ENCODE measurements at places on chromosomes 6 and 20.
A peak's percentile ranks its signal among the peaks of the same experiment; 100 is the strongest.

DNA sequence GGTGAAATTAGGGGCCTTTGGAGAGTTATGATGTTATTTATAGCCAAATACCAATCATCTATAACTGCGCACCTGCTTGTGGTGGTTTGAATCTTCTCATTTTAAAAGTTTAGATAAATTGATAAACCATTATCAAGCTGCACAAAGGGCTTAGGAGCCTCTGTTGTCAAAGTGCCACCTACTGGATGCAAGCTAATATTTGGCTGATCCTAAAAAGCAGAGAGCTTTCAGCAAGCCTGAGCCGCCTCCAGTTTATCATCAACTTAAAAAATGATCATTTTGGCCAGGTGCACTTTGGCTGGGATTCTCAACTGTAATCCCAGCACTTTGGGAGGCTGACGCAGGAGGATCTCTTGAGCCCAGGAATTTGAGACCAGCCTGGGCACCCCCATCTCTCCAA, 58.5 kb upstream of the ATXN1 start:
- no peaks in the 10 kb centered on the region for H3K36me3 ChIP-seq
- no peak overlapping the region for H3K27ac ChIP-seq
- no peak overlapping the region for H3K4me3 ChIP-seq
- no peaks in the 10 kb centered on the region for H3K4me1 ChIP-seq
- DNase-seq = no peak

DNA sequence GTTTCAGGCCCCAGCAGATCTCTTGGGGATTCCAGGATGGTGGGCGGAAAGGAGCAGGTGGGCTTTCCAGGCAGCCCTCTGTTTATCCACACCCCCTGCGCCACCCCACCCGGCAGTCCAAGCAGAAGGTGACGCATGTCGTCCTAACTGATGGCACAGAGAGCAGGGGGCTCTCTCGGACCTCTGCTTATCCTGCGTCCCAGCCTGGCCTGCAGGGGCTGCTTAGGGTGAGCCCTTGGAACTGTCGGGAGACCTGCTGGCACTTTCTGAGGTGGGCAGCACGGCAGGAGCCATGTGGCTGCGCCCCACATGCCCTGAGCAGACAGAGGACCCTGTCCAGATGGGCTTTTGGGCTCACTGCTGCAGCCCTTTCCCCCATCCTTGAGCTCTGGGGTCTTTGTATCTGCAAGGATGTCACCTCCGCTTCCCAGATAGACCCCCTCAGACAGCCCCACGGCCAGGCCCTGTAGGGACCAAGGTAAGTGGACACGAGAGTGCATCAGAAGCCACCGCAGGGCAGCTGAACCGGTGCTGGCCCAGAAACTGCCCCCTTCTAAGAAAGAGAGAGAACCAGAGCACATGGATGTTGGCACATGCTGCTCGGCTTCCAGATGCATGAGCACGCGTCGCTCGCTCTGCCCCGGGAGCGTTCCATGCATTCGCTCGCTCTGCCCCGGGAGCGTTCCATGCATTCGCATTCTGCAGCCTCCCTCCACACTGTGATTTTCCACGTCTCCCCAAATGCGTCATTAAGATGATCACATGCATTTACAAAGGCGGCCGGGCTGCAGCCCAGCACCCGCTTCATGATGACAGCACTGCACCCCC, 246.7 kb downstream of the TAF4 start:
- H3K36me3 ChIP-seq = no peaks in the 10 kb centered on the region
- DNase-seq = no peak
- H3K27me3 ChIP-seq = no peaks in the 10 kb centered on the region

- H3K27ac ChIP-seq = no peak overlapping the region
- H3K27me3 ChIP-seq = no peaks in the 10 kb centered on the region
- no peak overlapping the region for H3K4me3 ChIP-seq
- H3K36me3 ChIP-seq = peaks cover 21% of the 10 kb centered on the region
- DNase-seq = no peak
- H3K4me1 ChIP-seq = no peaks in the 10 kb centered on the region
These were observed 17.3 kb downstream of the ERGIC3 start for GRCh38 chr20:35559042-35559693.

DNA sequence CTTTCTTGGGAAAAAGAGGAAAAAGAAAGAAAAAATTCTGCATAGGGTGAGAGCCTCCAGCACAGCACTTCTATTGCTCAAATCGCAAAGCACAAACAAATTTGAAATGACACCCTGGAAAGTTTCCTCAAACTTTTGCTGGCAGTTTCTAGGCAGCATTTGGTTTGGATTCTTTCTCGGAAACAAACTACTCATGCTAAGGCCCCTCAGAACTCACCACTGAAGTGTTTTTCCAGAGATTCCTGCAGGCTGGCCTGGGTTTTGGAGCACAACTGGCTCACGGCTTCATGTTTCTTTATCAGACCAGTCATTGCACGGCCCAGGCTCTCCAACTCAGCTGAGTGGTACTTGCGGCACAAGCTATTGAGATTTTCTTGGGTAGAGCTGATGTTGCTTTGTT, 237.8 kb downstream of the SYNE1 start:
- peak overlapping the region; percentile 91 for H3K27ac ChIP-seq
- peak; percentile 27 for DNase-seq
- H3K4me1 ChIP-seq = peaks cover 50% of the 10 kb centered on the region
- no peaks in the 10 kb centered on the region for H3K27me3 ChIP-seq
- H3K4me3 ChIP-seq = peak overlapping the region; percentile 38

GRCh38 chr6:121823437-121823851, 388.0 kb downstream of the GJA1 start:
- no peak for DNase-seq
- peaks cover 8% of the 10 kb centered on the region for H3K4me1 ChIP-seq
- no peak overlapping the region for H3K4me3 ChIP-seq
- H3K27ac ChIP-seq = no peak overlapping the region
- H3K36me3 ChIP-seq = no peaks in the 10 kb centered on the region

DNA sequence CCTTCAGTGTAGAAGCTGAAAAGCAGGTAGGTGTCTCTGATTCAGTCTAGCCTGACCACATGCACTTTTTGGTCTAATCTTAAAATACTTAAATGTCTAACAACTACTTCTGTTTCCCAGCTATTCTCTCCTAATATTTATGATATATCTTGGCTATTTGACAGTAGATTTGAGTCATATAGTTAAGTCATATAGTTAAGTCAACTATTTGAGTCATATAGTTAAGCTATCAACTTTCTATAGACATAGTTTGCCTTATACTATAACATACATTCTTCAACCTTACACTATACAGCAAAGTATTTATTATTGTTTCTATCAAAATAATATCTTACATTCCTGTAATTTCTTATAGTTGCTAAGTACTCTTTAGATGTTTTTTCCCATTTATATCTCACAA, 110.9 kb downstream of the GMDS start:
- no peaks in the 10 kb centered on the region for H3K4me1 ChIP-seq
- no peaks in the 10 kb centered on the region for H3K27me3 ChIP-seq

GRCh38 chr6:111829998-111830397, 43.3 kb downstream of the FYN start:
- H3K36me3 ChIP-seq = no peaks in the 10 kb centered on the region
- DNase-seq = no peak
- no peak overlapping the region for H3K27ac ChIP-seq
- no peaks in the 10 kb centered on the region for H3K27me3 ChIP-seq
- H3K4me1 ChIP-seq = peaks cover 15% of the 10 kb centered on the region
- H3K4me3 ChIP-seq = no peak overlapping the region

DNA sequence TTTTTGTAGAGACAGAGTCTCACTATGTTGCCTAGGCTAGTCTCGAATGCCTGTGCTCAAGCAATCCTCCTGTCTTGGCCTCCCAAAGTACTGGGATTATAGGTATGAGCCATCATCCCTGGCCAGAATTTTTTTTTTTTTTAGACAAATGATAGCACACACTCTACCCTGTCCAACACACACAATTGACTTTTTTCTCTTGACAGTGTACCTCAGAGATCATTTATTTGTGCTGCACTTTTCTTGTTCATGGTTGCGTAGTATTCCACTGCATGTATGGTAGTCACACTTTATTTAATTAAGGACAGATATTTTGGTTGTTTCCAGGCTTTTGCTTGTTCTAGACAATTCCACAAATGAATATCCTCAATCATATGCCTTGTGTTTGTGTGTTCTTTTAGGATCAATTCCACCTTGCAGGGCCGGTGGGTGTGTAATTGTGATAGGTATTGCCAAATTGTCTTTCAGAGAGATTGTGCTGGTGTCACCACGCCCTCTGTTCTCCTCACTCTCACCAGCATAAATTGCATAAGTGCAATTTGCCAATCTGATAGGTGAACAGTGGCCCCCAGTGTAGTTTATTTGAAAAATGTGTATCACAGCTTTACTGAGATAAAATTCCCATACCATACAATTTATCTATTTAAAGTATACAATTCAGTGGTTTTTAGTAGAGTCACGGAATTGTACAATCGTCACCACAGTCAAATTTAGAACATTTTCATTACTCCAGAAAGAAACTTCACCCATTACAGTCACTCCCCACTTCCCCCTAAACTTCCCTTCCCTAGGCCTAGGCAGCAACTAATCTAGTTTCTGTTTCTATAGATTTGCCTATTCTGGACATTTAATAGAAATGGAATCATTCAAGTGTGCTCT, 20.1 kb downstream of the SRC start:
- no peaks in the 10 kb centered on the region for H3K36me3 ChIP-seq
- H3K4me1 ChIP-seq = no peaks in the 10 kb centered on the region
- H3K27me3 ChIP-seq = no peaks in the 10 kb centered on the region

DNA sequence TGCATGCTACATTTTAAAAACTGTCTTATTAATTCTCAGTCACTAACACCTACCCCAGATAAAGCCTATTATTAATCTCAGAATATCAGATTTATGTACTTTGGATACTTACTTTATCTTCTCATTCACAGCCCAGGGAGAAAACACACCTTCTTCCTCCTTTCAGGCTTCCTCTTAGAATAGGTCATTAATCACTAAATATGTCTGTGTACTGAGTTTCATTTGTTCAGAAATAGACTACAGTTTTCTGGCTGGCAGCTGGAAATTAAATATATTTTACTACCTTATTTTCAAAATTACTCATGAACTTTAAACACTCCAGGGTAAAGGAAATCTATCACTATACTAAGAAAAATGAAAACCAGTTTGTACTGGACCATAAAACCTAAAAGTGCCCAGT, 147.7 kb upstream of the DST start:
- DNase-seq = no peak
- H3K4me1 ChIP-seq = peaks cover 62% of the 10 kb centered on the region
- no peaks in the 10 kb centered on the region for H3K36me3 ChIP-seq
- H3K27ac ChIP-seq = no peak overlapping the region
- no peaks in the 10 kb centered on the region for H3K27me3 ChIP-seq

- H3K27ac ChIP-seq = no peak overlapping the region
- H3K4me1 ChIP-seq = peaks cover 7% of the 10 kb centered on the region
- H3K4me3 ChIP-seq = no peak overlapping the region
- H3K27me3 ChIP-seq = no peaks in the 10 kb centered on the region
- no peaks in the 10 kb centered on the region for H3K36me3 ChIP-seq
These were observed 5.4 kb upstream of the DOK5 start for GRCh38 chr20:54469952-54470351.

DNA sequence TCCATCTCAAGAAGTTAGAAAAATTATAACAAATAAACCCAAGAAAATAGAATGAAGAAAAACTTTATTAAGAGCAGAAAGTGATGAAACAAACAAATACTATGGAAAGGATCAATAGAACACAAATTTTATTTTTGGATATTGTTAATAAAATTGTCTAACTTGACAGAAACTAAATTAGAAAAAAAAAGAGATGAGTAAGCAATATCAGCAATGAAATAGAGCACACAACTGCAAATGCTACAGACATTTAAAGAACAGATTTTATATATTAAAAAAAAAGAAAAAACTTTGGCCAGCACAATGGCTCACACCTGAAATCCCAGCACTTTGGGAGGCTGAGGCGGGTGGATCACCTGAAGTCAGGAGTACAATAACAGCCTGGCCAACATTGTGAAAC, 628.0 kb downstream of the EPHA7 start:
- DNase-seq = no peak
- no peaks in the 10 kb centered on the region for H3K4me1 ChIP-seq
- H3K4me3 ChIP-seq = no peak overlapping the region
- H3K36me3 ChIP-seq = no peaks in the 10 kb centered on the region

DNA sequence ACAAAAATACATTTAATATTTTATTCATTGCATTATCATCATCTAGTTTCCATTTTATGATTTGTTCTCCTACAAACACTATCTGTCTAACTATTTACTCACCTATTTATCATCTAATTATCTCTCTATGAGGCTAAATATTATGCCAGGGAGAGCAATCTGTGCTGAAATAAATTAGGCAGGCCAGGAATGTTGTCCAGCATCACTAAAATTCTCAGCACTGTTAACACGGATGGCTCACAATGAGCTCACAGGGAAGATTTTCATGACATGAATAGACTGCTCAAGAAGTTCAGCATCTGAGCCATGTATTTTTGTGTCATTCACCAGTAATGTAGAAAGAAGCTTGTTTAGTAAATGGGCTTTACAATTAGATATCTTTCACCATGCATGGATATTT, 1277.2 kb downstream of the GRIK2 start:
- no peaks in the 10 kb centered on the region for H3K4me1 ChIP-seq
- no peaks in the 10 kb centered on the region for H3K27me3 ChIP-seq
- no peak overlapping the region for H3K27ac ChIP-seq
- no peak overlapping the region for H3K4me3 ChIP-seq

DNA sequence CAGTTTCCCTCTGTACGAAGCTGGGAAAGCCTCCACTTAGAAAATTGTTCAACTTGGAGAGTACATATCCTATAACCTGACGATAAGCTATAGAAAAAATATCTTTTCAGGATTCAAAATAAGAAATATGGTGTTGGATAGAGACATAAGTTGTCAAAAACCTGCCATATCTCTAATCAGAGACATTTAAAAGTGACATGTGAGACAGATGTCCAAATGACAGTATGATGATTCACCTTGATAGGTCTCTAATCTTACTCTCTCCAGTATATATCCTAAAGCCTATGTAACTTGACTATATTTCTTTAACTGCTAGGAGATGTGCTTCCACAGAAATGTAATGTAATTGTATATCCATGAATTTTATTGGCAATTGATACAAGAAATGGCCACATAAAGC, 932.4 kb upstream of the MAN1A1 start:
- no peak overlapping the region for H3K4me3 ChIP-seq
- H3K36me3 ChIP-seq = no peaks in the 10 kb centered on the region
- H3K4me1 ChIP-seq = no peaks in the 10 kb centered on the region
- H3K27ac ChIP-seq = no peak overlapping the region
- DNase-seq = no peak

GRCh38 chr20:34435589-34435988, 72.5 kb downstream of the ITCH start:
- H3K4me3 ChIP-seq = no peak overlapping the region
- H3K27me3 ChIP-seq = no peaks in the 10 kb centered on the region
- no peak overlapping the region for H3K27ac ChIP-seq
- peaks cover 12% of the 10 kb centered on the region for H3K36me3 ChIP-seq
- peaks cover 7% of the 10 kb centered on the region for H3K4me1 ChIP-seq

DNA sequence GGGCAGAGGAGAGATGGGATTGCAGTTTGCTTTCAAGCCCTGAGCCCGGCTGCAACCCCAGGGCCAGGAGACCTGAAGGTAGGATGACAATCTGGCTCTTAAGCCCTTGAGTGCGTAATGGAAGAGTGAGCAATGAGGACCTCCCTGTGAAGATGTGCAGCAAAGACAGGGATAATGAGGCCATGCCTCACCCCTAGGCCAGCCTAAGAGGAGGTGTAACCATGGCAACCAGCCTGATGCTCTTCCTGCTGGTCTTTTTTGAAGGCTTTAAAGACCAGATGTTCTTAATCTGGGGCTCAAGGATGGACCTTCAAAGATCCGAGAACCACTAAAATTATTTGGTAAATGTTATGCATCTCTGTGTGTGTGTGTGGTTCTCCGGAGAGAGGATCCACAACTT, 8.2 kb downstream of the ARHGAP40 start:
- H3K36me3 ChIP-seq = no peaks in the 10 kb centered on the region
- no peak overlapping the region for H3K27ac ChIP-seq
- H3K4me1 ChIP-seq = no peaks in the 10 kb centered on the region
- no peak overlapping the region for H3K4me3 ChIP-seq
- DNase-seq = no peak

GRCh38 chr6:47203266-47203937, 106.3 kb downstream of the TNFRSF21 start:
- H3K27ac ChIP-seq = no peak overlapping the region
- H3K4me1 ChIP-seq = no peaks in the 10 kb centered on the region
- DNase-seq = no peak
- no peak overlapping the region for H3K4me3 ChIP-seq
